Kidney (tissue), 22 donors: ENCODE measurements at places on chromosomes 2 and 18.

GRCh38 chr2:6556755-6557154 is 309.0 kb downstream of the CMPK2 start:
- no peak for DNase-seq

GRCh38 chr18:69981948-69982347 is 34.3 kb upstream of the CD226 start:
- DNase-seq = no peak

DNA sequence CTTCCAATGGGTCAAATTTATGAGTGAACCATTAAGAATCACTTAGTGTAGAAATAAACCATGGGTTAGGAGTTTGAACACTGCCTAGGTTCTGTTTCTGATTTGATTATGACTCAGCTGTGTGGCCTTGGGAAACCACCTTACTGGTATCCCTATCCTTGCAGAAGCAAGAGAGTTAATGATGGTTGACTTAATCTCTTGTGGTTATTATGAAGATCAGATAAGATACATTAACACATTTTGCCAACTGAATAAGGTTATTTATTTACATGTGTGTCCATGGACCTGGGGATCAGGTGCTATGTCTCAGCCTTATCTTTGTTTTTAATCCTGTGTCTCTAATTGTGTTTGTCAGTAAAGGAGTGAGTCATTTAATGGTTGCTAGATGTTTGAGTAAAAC is 5.4 kb upstream of the KCNJ13 start:
- no peak for DNase-seq

- DNase-seq = no peak
Observed at GRCh38 chr2:34498561-34498960, 899.5 kb upstream of the FAM98A start.

GRCh38 chr18:66599190-66599589 is 4.7 kb downstream of the CDH19 start:
- DNase-seq = no peak

DNA sequence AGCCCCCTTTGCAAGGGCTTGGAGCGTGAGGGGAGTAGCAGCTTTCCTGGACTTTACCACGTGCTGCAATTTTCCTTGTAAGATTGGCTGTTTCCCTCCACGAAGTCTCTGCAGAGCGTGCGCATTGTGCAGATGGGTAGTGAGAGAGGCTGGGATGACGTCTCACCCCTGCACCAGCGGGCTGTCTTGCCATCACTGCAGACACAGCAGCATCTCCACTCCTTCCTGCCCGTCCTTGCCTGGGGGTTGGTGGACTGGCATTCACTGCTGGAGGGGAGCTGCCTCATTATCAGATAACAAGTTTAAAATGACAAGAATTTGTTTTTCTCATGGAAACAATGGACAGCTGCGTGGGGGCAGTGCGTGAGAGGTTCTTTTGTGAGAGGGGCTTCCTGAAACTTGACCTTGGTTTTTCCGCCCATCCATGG is 45.3 kb upstream of the HS6ST1 start:
- DNase-seq = no peak

GRCh38 chr2:216339456-216340279 is 32.6 kb downstream of the MARCHF4 start:
- no peak for DNase-seq

GRCh38 chr18:48541026-48541746 is 2.4 kb downstream of the CTIF start:
- DNase-seq = peak; percentile 87

GRCh38 chr2:142220901-142221300 is 90.1 kb upstream of the LRP1B start:
- no peak for DNase-seq

DNA sequence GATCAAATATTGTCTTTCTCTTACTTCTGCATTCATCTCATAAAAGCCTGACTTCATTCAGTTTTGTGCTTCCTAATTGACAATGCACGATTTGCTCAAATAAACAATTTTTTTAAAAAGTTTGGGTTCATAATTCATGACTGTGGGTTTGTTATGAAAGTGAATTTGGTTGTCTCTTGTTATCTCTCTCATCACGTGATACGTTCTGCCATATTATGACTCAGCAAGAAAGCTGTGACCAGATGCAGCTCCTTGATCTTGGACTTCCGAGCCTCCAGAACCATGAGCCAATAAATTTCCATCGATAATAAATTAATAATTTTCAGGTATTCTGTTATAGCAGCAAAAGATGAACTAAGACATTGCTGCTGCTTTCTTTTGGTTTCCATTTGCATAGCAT is 156.5 kb upstream of the LRATD1 start:
- no peak for DNase-seq

DNA sequence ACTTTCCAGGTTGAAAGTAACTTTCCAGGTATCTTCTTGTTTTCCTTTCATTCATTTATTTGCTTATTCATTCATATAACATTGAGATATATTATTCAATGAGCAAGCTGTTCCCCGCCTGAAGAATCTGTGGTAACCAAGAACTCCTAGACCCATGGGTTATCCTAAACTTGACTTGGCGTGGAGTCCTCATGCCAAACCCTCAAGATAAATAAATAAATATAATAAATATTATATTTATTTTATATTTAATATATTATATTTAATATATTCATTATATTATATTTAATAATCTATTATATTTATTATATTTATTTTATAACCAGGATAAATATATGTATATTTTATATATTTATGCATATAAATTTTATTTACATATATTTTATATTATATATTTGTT is 674.8 kb downstream of the SUCLG1 start:
- DNase-seq = no peak

DNA sequence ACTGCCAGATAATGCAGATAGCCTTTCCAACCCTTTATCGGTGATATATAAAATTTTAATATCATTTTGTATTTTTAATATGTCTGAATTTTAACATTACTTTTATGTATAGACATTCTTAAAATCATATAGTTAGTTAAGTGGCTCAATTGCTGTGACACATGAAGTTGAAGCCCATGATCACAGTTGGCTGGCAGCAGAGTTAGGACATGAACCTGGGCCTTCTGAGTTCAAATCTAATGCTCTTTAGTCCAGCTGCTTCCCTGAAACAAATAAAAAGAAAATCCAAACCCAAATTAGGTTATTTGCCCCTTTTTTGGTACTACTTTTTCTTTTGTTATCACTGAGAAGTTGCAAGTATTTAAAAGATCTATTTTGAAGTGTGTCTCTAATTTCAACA is 5.6 kb downstream of the ELP2 start:
- no peak for DNase-seq

DNA sequence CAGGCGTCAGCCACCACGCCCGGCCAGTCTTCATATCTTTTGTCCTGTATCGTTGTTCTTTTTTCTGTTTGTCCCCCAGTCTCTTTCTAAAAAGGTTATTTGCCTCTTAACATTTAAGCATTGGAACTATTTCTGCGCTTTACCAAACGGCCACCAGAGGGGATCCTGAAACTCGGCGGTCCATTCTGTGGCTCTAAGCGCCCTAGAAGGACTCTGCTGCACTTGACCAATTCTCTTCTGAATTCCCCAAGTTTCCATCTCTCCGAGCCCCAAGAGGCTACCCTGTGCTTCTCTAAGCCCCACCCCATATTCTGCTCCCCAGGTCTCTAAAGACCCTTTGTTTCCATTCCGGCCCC is 33.1 kb upstream of the REG3G start:
- DNase-seq = peak; percentile 42

DNA sequence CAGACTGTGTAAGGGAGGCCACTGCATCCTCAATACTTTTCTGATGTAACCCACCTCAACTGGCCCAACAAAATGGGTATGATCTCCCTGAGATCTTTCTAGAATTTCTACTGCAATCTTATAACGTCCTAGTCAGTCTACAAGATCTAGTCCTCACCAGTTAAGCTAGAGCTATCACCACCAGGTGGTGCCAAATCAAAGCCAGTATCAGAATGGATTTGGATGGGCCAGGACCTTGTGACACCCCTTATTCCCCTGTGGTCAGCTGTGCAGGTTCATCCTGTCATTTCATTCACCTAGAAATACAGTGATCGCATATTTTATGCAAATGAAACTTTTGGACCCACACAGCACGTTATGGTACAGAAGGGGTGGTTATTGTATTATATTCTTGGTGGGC is 90.3 kb downstream of the OLA1 start:
- no peak for DNase-seq
